ENCODE measurements at places on chromosomes 1 and 21.

DNA sequence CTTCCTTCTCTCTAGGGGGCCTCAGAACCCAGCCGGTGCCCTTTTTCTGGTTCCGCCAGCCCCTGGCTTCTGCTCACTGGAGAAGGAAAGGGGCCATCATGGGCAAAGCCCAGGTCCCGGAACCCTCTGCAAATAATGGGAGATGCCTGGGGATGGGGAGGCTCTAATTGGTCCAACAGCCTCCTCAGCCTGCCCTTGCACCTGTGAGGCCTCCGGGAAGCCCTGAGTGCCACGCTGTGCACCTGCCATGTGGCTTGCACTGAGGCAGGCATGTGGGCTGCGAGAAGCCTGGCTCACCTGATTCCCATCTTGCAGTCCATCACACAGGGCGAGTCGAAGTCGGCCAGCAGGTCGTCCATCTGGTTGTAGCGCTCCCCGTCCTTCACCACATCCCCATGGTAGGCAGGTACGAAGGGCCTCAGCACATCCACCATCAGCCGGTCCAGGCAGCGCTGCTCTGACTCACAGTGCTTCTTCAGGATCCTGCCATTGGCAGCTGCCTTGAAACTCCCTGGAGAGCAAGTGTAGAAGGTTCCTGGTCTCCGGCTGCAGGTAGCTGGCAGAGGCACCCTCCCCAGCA is 92.1 kb downstream of the ITPKB start:
- DNase-seq: no peak

DNA sequence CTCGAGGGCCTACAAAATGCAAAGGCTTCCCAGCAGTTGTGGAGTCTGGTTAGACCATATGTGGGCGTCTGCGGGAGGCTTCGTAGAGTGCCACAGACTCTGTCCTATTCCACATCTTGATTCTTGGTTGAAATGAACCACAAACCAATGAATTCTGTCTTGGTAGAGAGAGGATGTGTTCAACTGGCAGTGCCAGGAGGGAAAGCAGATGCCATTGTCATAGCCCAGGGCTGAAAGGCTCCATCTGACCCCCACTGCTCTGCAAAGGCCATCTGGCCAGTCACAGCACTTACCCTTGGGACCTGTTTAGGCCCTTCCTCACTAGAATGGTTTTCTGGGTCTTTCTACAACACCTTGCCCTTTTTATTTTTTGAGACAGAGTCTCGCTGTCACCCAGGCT is 22.1 kb downstream of the ACOT11 start:
- no peak for DNase-seq

DNA sequence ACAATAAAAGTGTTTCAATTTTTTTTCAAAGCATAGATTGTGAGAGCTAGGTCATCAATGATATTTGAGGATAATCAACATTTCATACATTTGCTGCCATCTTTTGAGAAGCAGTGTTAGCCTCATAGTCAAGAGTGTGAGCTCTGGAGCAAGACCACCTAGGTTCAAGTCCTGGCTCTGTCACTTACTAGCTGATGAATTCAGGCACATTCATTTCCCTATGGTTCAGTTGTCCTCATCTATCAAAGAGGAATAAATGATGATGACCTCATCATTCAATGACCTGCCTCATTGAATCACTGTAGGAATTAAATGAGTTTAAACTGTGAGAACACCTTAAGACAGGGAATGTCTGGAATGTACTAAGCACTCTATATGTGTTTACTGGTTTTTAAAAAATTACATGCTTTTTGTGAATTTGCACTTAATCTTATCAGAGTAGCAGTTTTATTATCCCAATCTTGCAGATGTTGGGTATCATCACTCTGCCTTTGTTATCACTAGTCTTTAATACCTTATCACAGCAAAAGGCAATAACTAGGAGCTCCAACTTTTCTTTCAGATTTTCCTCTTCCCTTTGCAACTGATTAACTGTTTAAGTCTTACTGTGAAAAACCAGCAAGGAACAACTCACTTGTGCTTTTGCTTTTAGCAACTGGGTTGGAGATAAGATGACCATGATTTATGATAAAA is 47.4 kb downstream of the SLC30A10 start:
- DNase-seq: no peak

- no peak for DNase-seq
These were observed 25.6 kb downstream of the FCRL2 start for GRCh38 chr1:157751283-157751682.

DNA sequence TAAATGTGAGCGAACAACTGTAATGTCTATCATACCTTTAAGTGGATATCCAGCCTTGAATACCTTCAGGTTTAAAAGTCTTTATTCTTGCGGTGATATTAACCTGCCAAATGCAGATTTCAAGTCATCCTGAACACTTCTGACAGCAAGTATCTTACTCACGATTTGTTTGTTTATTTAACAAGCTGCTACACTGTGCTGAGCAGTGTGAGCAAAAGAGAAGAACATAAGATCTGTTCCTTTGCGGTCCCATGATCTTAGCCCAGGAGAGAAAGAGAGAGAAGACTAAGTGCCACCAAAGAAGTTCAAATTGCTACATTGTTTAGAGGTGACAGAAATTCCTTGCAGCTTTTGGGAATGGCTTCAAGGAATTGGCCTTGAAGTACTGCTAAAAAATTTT is 9.5 kb upstream of the IL24 start:
- no peak for DNase-seq

DNA sequence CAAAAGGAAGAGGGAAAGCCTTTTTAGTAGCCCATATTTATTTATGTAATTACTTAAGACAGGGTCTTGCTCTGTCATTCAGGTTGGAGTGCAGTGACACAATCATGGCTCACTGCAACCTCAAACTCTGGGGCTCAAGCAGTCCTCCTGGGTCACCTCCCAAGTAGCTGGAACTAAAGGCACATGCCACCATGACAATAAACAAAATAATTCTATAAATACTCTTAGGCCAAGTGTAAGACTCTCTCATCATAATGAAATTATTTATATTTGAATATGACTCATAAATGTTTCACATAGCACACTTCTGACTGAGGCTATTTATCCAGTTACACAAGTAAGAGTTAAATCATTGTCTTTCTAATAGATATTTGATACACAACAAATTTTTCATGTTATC is 314.7 kb downstream of the AMY1C start:
- DNase-seq: no peak

DNA sequence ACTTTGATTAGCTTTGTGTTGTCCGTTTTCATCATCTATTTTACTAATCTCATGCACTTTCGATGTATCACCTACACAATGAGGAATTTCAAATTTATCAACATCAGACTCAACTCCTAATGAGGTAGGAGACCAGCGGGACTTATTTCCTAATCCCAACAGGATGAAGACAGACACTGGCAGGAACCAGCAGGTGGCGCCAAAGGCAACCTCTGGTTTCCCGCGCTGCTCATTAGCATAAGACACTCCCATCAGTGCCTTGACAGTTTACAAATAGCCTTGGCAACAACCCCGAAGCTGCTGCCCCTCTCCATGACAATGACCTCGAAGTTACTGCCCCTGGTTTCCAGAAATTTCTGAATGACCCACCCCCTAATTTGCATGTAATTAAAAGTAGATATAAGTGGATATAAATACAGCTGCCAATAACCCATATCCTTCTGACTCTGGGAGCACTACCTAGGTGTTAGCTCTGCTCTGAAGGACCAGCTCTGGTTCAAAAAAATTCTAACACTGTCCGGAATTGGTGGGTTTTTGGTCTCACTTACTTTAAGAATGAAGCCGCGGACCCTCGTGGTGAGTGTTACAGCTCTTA is 974.8 kb downstream of the ADGRL2 start:
- DNase-seq: no peak

DNA sequence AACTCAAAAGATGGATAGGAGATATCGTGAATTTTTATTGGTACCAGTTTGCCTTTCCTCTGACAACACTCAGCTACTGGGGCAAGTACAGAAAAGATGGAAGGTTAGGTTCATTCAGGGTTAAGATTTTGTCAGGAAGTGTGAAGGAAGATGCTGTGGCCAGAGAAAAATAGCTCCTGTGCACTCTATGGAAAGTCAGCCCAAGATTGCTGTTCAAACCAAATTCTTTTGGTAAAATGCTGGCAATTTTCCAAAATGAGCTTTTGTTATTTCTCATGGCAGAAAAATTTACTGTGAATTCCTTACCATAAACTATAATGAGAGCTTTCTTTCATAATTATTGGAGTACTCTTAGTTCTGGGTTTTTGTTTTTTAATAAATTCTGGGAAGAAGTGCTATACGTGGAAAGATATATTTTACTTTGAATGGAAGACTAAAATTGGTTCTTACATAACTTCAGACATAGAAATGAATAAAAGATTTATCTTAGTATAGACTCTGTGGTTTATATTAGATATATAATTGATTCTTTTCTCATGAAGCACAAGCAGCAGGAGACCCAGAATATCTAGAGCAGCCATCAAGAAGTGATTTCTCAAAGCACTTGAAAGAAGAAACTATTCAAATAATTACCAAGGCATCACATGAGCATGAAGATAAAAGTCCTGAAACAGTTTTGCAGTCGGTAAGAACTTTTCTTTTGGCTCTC is 112.2 kb downstream of the USP25 start:
- DNase-seq: no peak

DNA sequence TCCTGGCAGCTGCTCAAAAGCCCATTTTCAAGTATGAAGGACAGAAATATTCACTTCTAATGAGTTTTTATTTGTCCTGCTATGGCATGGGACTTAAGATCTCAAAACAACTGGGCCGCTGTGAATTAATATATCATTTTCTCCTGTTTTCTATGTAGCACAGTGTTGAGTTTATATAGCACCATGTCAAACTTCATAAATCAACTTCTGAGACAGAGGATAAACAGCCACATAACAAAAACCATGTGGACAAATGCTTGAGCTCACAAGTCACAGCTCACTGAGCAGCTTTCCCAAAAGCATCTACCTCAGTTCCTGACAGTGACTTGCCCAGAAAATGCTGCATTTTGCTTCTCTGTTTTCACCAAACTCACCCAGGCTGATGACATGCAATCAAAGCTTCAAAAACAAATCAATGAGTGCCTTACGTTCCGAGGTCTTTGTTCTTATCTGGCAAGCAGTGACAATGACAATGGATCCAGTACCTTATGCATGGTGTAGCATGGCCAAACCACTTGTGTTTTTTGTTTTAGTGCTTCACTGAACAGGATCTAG is 722.6 kb downstream of the LRRIQ3 start:
- DNase-seq: peak; percentile 27

- DNase-seq: no peak
These were observed 17.4 kb upstream of the DDOST start for GRCh38 chr1:20678599-20678998.

DNA sequence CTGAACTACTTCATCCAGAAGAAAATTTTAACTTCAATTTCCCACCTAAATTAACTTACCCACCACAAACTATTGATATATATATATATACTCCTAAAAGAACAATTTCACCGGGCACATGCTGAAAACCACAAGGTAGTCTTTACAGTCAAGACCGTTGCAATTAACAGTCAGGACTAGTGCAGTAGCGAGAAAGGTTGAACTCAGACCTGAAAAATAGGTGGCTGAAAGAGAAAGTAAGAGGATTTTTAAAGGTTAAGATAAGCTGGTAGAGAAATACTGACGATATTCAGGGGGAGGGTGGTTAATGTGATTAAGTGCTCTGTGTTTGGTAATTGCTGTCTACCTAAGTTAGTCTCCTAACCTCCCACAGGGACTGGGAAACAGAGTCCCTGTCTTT is 1153.5 kb upstream of the TMPRSS15 start:
- DNase-seq: no peak

- DNase-seq: no peak
These were observed 60.8 kb downstream of the MRPL37 start for GRCh38 chr1:54260810-54261209.

DNA sequence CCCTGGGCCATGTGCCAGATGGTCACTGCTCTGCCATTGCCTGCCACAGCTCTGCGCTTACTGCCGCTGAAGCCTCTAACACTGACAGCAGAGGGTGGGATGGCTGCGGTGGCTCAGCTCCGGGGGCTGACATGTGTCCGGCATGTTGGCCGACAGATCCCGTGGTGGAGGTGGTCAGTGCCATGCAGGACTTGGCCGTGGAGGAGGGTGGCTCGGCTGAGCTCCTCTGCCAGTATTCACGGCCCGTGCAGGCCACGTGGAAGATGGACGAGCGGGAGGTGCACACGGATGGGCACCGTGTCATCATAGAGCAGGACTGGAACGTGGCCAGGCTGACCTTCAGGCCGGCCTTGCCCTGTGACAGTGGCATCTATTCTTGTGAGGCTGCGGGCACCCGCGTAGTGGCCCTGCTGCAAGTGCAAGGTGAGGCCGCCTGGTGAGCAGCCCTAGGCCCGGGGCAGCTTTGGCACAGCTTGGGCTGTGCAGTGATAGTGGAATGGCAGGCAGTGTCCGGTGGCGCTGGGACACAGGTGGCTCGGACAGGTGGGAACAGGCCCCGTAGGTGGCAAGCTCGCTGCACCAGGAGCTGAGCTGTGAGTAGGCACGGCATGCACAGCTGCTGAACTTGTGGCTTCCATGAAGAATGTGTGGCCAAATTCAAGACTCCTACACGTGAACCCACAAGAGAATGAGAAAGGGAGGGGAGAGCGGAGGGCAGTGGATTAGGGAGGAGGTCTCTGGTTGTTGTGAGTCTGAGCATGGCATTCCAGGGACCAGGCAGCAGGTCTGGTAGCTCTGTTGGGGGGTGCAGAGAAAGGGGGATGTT is 91.8 kb downstream of the TRIM11 start:
- DNase-seq: no peak

DNA sequence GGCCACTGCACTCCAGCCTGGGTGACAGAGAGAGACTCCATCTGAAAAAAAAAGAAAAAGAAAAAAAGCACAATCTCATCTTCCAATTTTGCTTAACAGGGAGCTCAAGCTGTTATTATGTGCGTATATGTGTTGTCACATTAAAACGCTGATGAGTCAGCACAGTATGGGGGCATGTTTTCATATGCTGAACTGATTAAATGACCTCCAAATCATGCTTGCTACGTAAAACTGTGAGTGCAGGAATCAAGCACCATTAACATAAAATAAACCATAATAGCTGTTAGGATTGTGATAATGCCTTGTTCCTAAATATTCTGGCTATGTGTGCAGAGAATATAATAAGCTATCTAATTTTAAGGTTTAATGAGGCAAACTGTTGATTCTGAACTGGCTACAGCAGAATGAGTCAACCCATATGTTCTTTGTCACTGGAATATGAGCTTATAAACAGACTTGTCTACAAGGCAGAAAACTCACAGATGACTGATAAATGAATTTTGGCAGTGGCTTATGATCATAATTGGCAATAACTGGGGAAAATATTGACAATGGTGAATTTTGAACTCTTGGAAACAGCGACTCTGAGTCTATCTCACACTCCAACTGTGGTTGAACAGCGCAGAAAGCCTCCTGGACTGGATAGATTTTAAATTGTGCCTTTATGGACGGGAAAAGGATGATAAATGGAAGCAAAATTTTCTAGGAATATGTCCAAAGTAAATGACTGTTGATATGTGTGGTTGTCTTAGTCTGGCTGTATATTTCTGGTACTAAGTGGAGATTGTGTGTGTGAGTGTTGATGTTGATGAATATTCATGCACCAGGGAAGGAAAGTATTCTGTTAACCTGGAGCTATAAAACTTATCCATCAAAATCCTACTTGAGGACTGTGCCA is 75.5 kb downstream of the VCAM1 start:
- no peak for DNase-seq

- no peak for DNase-seq
These were observed 7.3 kb upstream of the ANKRD13C start for GRCh38 chr1:70361727-70362398.
